ENCODE measurements at places on chromosomes 1 and 21. TPM values are rescaled to one million over a fixed set of nuclear protein-coding genes. Genes with fewer than 3 reads are reported as not detected.
A peak's percentile ranks its signal among the peaks of the same experiment; 100 is the strongest.

Gene GUCA2B
- not detected for polyA plus RNA-seq

Gene RNF186
- 0.07 TPM for polyA plus RNA-seq

Gene AADACL3
- polyA plus RNA-seq = 0.01 TPM

Gene CASP9
- 11.5 TPM for polyA plus RNA-seq

Gene SPRR4
- polyA plus RNA-seq = not detected

DNA sequence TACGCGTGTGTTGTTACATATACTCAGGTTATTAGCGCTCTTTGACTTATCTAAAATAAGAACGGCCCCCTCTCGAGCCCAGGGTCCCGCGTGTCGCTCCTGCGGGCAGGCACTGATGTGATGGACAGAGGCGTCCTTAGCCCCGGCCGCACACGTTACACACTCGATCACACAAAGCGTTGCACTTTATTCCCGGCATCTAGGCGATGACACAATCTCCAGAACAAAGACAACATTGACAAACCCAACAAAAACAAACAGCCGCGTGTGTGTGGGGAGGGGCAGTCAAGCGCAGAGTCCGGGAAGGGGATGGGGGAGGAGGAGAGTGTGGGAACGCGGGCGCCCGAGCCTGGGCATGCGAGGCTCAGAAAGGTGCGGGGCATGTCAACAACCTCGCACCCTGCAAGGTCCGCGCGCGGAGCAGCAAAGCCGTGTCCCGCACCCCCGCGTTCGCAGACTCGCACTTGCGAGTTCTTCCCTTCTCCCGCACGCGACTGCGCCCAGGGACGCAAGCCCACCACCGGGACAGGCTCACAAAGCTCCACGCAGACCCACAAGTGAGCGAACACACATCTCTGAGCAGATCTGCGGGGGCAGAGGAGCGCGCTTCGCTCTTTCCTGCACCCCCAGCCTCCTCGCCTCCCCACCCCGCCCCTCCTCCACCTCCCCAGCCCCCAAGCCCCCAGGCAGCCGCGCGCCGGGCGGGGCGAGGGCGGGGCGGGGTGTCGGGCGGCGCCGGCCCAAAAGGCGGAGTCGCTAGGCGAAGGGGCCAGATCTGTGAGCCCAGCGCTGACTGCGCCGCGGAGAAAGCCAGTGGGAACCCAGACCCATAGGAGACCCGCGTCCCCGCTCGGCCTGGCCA, at the start of gene EFNA1:
EFNA1 (plus strand) TSS at position 772 of the 862 bp plus-strand sequence. CDS start 102 bp downstream, outside the sequence.
- H3K27ac ChIP-seq = peak within 1 kb of the TSS; percentile 100
- peak; percentile 99 for DNase-seq
- peaks cover 46% of the 10 kb centered on the region for H3K4me1 ChIP-seq
- peak within 1 kb of the TSS; percentile 99 for H3K4me3 ChIP-seq

DNA sequence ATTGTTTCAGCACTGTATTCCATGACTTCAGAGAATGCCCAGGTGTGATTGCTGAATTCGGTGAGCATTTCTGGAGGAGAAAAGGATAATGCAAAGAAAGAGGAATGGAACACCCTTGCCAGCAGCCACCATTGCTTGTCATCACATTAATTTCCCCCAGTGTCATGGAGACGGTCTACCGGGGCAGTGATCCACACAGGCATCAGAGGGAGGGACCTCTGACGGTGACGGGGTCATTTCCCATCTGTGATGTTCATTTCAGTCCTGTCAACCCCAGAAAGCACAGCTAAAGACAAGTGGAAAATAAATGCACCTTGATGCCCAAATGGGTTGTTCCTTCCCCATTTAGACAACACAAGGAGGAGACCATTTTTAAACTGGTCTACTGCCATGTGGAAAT, 376.4 kb downstream of the PCP4 start:
- no peak overlapping the region for H3K4me3 ChIP-seq
- no peaks in the 10 kb centered on the region for H3K4me1 ChIP-seq
- no peak for DNase-seq
- no peaks in the 10 kb centered on the region for H3K27me3 ChIP-seq
- H3K27ac ChIP-seq = no peak overlapping the region

DNA sequence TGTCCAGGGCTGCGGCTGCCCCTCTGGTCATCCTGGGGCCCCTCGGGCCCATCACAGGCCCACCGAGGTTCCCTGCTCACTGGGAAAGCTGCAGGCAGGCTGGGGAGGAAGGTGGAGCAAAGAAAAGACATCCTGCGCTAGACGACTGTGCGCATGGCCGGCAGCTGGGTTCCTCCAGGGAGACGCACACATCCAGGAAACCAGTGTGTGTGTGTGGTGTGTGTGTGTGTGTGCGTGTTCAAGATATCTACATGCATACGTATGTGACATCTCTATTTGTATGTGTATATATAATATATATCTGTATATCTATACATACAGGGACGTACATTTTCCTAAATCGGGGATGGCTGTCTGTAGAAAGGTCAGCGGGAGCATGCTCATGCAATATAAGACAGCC, 63.7 kb downstream of the ACOT7 start:
- peaks cover 11% of the 10 kb centered on the region for H3K36me3 ChIP-seq
- no peaks in the 10 kb centered on the region for H3K27me3 ChIP-seq
- H3K27ac ChIP-seq = no peak overlapping the region
- H3K4me3 ChIP-seq = no peak overlapping the region
- no peaks in the 10 kb centered on the region for H3K4me1 ChIP-seq

GRCh38 chr1:97190326-97190725, 468.7 kb downstream of the PTBP2 start:
- no peaks in the 10 kb centered on the region for H3K36me3 ChIP-seq
- H3K27ac ChIP-seq = no peak overlapping the region
- H3K4me3 ChIP-seq = no peak overlapping the region
- H3K4me1 ChIP-seq = no peaks in the 10 kb centered on the region
- H3K27me3 ChIP-seq = no peaks in the 10 kb centered on the region

GRCh38 chr1:15945832-15946448, 30.0 kb downstream of the ZBTB17 start:
- peaks cover 69% of the 10 kb centered on the region for H3K36me3 ChIP-seq
- no peak overlapping the region for H3K4me3 ChIP-seq

GRCh38 chr1:181033799-181034451, at the start of gene MR1:
Gene MR1, plus strand, starts transcription at chr1:181033983. Its CDS starts 25 bp downstream, at chr1:181034008.
- H3K27ac ChIP-seq = peak within 1 kb of the TSS; percentile 27
- peak within 1 kb of the TSS; percentile 59 for H3K4me3 ChIP-seq
- no peaks in the 10 kb centered on the region for H3K27me3 ChIP-seq
- DNase-seq = peak; percentile 78
- H3K4me1 ChIP-seq = peaks cover 40% of the 10 kb centered on the region

DNA sequence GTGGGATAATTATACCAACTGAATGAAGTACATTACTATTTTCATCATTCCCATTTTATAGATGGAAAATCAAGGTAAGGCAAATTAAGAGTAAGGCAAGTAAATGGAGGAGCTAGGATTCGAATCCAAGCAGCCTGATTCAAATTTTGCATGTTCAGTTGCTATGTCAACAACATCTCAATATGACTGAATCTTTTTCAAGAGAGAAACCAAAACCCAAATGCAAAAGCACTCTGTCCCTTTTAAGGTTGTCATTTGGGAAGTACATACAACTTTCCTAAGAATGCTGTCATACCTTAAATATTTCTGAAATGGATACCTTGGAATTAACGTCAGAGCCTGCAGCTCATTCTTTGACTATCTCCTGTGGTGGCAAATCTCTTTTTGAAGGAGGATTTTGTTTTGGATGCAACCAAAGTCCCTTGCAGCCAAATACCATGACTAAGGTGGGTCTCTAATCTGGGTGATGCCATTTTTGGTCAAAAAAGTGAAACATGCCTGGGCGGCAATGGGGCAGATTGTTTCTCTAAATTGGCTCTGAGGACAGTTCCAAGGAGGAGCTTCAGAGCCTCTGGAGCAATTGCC, 25.4 kb downstream of the ADAMTS1 start:
- no peak overlapping the region for H3K4me3 ChIP-seq
- no peak overlapping the region for H3K27ac ChIP-seq
- H3K36me3 ChIP-seq = no peaks in the 10 kb centered on the region
- no peaks in the 10 kb centered on the region for H3K27me3 ChIP-seq
- DNase-seq = no peak

DNA sequence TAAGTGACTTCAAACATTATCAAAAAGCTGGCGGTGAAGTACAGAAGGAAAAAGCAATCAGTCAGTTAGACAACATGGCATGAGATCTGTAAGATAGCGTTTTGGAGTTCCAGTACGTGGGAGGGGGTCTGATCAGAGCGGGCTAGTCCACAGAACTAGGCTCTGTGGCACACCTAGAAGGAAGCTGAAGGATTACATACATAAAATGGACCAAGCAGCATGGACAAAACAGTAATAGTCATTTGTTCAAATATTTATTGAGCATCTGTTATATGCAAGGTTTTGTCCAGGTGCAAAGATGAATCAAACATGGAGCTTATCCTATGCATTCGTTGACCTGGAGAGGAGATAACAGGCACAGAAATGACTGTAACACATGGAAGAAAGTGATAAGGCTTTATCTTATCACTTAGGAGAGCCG, 22.9 kb upstream of the PLA2G2E start:
- peak; percentile 88 for DNase-seq
- no peaks in the 10 kb centered on the region for H3K27me3 ChIP-seq
- no peak overlapping the region for H3K4me3 ChIP-seq
- no peak overlapping the region for H3K27ac ChIP-seq
- peaks cover 26% of the 10 kb centered on the region for H3K4me1 ChIP-seq
- H3K36me3 ChIP-seq = no peaks in the 10 kb centered on the region

DNA sequence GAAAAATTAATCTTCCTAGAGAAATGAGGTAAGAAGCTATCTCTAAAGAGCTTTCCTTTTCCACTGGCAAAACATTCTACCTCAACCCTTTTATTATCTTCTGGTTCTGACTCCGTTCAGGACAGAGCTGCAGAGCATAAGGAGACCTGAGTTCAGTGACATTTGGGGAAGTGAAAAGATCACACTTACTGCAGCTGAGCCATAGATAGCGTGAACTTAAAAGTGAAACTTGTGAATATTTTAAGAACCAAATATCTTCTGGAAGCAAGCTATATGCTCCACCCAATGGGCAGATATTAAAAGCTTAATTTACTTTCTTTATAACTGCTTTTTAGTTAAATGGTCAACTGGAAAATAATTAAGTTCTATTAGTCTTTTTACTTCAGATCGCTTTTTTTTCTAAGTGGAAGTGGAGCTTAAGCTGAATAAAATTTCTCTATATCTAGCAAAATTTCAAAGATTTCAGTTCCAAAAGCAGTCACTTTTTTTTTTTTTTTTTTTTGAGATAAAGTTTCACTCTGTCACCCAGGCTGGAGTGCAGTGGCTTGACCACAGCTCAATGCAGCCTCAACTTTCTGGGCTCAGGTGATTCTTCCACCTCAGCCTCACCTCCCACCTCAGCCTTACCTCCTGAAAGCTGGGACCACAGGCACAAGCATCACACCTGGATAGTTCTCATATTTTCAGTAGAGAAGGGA, 11.9 kb downstream of the PTPN22 start:
- DNase-seq = no peak
- H3K36me3 ChIP-seq = no peaks in the 10 kb centered on the region
- H3K27me3 ChIP-seq = no peaks in the 10 kb centered on the region
- H3K4me3 ChIP-seq = no peak overlapping the region
- H3K27ac ChIP-seq = no peak overlapping the region
- H3K4me1 ChIP-seq = peaks cover 14% of the 10 kb centered on the region

GRCh38 chr1:180181048-180181447, 26.4 kb downstream of the QSOX1 start:
- no peaks in the 10 kb centered on the region for H3K27me3 ChIP-seq
- DNase-seq = no peak
- H3K27ac ChIP-seq = no peak overlapping the region

GRCh38 chr1:71039661-71040262, 7.9 kb downstream of the PTGER3 start:
- no peaks in the 10 kb centered on the region for H3K36me3 ChIP-seq
- no peak for DNase-seq
- H3K27me3 ChIP-seq = no peaks in the 10 kb centered on the region

DNA sequence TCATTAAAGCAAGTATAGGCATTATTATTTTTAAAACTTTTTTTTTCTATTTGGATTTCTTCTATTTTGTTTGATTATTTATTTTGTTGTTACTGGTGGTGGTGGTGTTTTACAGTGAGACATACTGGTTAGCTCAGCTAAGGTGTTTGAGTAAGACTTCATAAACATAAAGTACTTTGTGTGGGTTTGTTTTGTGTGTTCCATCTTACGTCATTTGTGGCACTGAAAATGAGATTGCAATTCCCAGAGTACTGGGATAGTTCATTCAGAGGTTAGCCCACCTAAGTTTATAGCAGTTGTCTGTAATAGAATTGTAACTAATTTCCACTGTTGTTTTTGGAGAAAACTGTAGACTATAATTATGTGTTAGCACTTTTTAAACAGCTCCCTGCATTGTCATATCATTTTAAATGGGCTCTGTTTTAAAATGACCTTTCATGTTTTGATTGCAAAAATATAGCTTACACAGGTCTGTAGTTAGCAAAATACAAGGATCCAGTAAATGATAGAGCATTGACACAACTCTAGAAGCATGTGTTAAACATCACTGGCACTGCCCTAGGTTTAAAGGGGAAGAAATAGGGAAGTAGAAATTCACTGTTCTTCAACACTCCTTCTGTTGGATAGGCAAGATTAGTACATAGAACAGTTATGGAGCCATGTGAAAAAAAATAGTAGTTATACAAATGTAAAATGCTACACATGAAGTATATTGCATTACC, 171.7 kb downstream of the NFIA start:
- no peak overlapping the region for H3K27ac ChIP-seq
- H3K36me3 ChIP-seq = no peaks in the 10 kb centered on the region
- no peak overlapping the region for H3K4me3 ChIP-seq
- H3K4me1 ChIP-seq = peaks cover 43% of the 10 kb centered on the region
- no peaks in the 10 kb centered on the region for H3K27me3 ChIP-seq

- peak overlapping the region; percentile 87 for H3K4me3 ChIP-seq
- H3K4me1 ChIP-seq = peaks cover 35% of the 10 kb centered on the region
- no peak for DNase-seq
- H3K27me3 ChIP-seq = no peaks in the 10 kb centered on the region
Observed at GRCh38 chr1:58780836-58781452, 2.9 kb downstream of the JUN start.

DNA sequence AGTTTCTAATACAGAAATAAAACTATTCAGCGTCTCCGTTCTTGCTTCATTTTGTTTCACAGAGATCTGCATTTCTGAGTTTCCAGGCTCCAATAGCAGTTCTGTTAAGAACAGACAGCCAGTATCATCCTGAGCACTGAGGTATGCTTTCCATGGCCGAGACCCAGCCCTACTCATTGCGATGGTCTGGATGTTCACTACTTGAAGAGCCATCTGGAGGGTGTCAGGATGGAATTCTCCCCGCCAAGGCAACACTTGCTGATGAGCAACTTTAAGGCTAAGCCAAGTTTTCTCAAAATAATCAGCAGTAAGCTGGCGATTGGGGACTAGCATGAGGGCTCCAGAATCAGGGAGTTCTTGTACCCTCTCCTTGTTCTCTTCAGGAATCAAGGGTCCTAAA, 7.7 kb upstream of the BCL2L15 start:
- no peak overlapping the region for H3K4me3 ChIP-seq
- peaks cover 7% of the 10 kb centered on the region for H3K36me3 ChIP-seq
- H3K4me1 ChIP-seq = no peaks in the 10 kb centered on the region
- H3K27ac ChIP-seq = no peak overlapping the region
- DNase-seq = no peak

- peaks cover 43% of the 10 kb centered on the region for H3K4me1 ChIP-seq
- no peaks in the 10 kb centered on the region for H3K27me3 ChIP-seq
- H3K27ac ChIP-seq = no peak overlapping the region
- H3K36me3 ChIP-seq = no peaks in the 10 kb centered on the region
- DNase-seq = no peak
- no peak overlapping the region for H3K4me3 ChIP-seq
Observed at GRCh38 chr1:1354271-1355247, 3.8 kb downstream of the MXRA8 start.

- no peak overlapping the region for H3K27ac ChIP-seq
- H3K4me3 ChIP-seq = no peak overlapping the region
- H3K4me1 ChIP-seq = no peaks in the 10 kb centered on the region
- DNase-seq = no peak
Observed at GRCh38 chr1:29948581-29948980, 712.3 kb downstream of the PTPRU start.

GRCh38 chr1:50095716-50096115, 13.0 kb upstream of the ELAVL4 start:
- H3K36me3 ChIP-seq = no peaks in the 10 kb centered on the region
- no peak overlapping the region for H3K27ac ChIP-seq
- no peak overlapping the region for H3K4me3 ChIP-seq
- H3K27me3 ChIP-seq = no peaks in the 10 kb centered on the region
